ENCODE measurements at places on chromosomes 6 and 20.

DNA sequence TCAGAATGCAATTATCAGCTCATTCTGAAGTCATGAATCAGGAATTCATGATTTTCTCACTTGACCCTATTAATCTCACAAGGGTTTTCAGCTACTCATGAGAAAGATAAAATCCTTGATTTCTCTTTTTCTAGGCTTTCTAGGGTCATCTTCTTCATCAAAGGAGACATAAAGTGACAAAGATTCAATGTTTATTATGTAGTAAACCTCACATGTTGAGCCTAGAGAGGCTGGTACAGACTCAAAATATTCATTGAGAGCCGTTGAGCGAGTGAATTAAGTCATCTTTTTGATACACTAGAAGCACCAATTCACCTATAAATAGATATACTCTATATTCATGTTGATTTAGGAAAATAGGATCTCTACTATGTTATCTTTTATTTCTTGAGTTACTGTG, 104.8 kb upstream of the TRAF3IP2 start:
- DNase-seq, result no peak

GRCh38 chr6:46993846-46994245, 48.3 kb downstream of the ADGRF1 start:
- peak; percentile 74 for DNase-seq

- no peak for DNase-seq
Measured at GRCh38 chr6:149364557-149364956, 35.5 kb upstream of the SUMO4 start.

- DNase-seq, result no peak
Measured at GRCh38 chr6:21159465-21159864, 434.1 kb upstream of the SOX4 start.

DNA sequence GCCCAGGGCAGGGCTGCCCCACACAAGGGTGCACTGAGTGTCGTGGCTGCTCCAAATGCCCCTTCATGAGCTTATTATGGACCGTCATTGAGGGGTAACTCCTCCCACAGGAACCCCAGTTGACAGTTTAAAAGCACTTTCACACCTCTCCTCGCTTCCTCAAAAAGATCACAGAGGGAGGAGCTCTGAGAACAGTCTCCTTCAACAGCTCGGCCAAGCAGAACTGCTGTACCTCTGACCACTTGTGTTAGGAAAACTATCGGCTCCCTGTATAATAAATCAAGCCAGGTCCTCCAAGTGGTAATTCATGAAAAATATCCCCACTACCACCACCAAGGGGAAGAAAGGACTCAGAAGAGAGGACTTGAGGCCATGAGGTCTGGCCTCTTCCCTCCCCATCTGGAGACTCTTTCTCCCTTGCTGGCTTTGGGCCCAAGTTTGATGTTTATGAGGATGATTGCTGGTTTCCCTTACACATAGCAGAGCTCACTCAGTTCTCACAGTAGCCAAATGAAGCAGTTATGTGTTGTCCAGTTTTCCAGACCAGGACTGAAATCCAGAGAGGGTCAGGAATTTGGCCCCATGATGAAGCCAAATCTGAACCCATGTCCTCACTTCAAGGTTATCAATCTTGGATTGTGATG, 8.7 kb downstream of the SNX21 start:
- DNase-seq, result no peak

DNA sequence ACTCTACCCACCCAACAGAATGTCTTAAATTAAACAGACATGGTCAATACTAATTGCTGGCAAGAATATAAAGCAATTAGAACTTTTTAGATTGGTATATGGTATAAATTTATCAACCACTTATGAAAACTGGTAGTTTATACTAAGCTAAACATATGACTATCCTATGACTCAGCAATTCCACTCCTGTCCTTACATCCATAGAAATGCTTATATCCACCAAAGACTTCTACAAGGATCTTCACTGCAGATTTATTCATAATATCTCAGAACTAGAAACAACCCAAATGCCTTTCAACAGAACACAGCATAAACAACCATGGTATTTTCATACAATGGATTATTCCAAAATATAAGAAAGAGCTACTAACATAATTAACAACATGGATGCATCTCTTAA, 4.6 kb downstream of the ZNF184 start:
- no peak for DNase-seq

- no peak for DNase-seq
Measured at GRCh38 chr6:33205191-33206026, 954 bp downstream of the HSD17B8 start.

DNA sequence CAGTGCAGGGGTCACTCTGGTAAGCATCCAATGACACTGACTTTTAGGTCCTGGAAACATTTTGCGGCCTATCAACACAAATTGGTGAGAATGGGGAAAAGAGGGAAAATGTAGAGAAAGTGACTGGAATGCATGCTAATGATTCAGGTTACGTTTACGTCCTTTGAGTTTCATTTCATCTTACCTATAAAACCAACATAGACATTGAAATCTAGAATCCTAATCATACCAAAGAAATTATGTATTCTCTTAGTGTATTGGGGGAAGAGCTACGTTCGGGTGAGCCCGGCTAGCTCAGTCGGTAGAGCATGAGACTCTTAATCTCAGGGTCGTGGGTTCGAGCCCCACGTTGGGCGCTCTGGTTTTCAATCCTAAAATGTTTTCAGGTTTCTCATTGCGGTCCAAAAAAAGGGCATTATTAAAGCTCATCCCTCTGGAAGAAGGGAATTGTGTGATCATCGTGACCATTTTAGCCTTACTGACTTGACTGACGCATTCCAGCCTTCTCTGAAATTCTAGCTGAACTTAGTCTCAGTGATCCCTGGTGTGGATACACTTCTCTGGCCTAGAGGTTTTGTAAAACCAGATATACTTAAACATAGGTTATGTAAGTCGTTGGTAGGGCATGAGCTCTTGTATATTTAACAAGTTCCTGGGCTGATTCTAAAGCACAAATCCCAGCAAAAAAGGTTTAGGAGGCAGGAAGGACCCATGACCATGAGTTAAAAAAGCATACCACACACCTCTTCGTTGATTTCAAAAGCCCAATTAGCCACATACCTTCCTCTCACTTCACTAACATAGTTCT, 18.3 kb downstream of the HMGN4 start:
- DNase-seq, result peak; percentile 91

DNA sequence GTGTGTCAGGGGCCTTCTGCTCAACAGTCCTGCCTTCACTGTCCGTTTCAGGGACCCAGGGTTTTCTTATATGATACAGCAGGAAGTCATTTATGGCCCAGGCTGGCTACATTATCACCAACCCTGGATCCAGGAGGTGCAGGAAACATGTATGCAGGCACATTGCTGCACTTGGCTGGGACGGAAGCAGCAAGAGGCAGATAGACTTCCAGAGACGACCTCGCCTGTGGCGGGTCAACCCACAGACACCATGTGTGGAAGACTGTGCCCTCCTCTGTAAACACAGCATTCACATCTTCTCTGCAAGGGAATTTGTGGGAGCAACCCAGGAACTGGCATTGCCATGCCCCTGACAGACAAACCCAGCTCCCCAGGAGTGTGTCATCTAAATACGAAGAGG, 43.7 kb downstream of the TBC1D7 start:
- no peak for DNase-seq

- DNase-seq, result no peak
Measured at GRCh38 chr6:128888444-128889175, 5.7 kb downstream of the LAMA2 start.

DNA sequence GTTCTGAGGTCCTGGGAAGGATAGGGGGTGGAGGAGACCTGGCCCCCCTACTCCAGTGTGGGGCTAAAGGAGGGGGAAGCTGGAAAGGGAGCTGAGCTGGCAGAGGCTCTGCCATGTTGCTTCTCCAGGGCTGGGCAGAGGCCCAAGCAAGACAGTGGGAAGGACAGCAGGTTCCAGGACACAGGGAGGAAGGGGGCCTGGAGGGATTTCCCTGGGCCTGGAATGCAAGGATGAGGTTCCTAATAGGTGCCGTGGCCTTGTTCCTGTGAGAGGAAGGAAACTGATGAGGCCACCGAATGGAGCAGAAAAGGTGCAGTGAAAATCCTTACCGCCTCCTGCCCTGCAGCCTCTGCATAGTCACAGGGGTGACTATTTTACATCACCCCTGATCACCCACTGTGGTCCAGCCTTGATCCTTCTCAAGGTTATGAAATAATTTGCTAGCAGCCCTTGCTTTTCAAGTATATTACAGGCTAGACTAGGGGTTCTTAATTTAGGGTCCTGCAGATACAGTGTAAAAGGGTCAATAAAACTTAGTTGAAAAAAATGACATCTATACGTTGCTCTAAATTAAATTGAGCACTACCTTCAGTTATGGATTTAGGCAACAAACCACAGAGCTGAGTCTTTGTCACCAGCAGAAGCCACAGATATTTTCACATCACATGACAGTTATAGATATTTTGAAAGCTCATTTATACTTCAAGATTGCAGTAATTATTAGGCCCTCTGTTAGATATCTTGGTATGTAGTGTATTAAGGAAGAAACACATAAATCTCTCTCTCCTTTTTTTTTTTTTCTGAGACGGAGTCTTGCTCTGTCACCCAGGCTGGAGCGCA, 45.7 kb upstream of the RNF24 start:
- DNase-seq, result no peak

DNA sequence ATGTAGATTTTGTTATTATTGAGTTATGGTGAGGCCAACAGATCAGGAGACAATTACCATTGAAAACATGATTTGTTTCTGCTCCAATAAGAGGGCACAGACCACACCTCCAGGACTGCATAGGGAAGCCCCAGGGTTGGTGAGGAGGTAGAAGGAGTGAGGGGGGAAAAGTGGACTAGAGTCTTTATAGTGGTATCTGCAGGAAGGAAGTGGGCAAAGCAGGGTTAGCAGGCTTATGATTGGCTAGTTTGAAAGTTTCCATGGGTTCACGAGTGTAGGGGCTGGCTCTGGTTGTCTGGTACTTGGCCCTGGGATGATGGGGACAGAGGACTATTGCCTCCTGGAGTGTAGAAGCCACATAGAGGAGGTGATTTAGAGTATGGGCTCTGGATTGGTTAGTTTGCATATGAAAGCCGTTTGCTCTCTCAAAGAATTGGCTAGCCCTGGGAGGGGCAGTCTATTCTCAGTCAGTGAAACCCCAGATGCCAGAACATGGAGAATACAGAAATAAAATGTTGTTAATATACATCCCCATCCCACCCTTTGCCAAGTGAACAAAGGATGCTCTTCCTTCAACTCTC, 156.6 kb downstream of the KLHL32 start:
- no peak for DNase-seq

GRCh38 chr6:84526631-84527030, 237.8 kb downstream of the TBX18 start:
- no peak for DNase-seq

GRCh38 chr6:82711105-82711827, 347.6 kb downstream of the TPBG start:
- DNase-seq, result no peak

GRCh38 chr6:658244-658643, 1.3 kb upstream of the HUS1B start:
- peak; percentile 76 for DNase-seq

DNA sequence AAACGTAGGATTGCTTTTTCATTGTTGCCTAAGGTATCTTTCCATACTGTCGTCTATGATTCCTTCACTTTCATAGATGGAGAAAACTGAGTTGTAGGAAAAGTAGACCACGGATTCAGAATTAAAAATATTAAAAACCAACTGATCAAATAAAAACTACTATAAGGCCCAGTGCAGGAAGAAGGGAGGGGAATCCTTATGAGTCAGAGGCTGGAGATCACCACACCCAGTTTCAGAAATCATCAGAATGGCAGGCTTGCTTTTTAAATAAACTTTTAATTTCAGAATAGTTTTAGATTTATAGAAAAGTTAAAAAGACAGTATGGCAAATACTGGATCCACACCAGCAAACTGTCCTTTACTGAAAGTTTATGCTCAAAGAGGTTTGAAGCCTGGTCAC, 32.0 kb upstream of the POPDC3 start:
- no peak for DNase-seq

GRCh38 chr20:46770330-46771194, 61.1 kb downstream of the SLC2A10 start:
- DNase-seq, result no peak

- DNase-seq, result no peak
Measured at GRCh38 chr6:101909366-101909765, 515.9 kb downstream of the GRIK2 start.

GRCh38 chr6:44627091-44627882, 239.8 kb downstream of the CDC5L start:
- no peak for DNase-seq

GRCh38 chr6:85405853-85406198, 44.1 kb upstream of the NT5E start:
- no peak for DNase-seq

DNA sequence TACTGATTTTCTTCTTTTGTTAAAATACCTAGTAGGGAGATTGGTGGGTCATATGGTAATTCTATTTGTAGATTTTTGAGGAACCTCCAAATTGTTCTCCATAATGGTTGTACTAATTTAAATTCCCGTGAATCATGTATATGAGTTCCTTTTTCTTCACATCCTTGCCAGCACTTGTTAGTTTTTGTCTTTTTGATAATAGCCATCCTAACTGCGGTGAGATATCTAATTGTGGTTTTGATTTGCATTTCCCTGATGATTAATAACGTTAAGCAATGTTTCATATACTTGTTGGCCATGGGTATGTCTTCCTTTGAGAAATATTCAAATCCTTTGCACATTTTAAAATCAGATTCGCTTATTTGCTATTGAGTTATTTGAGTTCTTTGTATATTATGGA, 110.9 kb downstream of the JAG1 start:
- no peak for DNase-seq

DNA sequence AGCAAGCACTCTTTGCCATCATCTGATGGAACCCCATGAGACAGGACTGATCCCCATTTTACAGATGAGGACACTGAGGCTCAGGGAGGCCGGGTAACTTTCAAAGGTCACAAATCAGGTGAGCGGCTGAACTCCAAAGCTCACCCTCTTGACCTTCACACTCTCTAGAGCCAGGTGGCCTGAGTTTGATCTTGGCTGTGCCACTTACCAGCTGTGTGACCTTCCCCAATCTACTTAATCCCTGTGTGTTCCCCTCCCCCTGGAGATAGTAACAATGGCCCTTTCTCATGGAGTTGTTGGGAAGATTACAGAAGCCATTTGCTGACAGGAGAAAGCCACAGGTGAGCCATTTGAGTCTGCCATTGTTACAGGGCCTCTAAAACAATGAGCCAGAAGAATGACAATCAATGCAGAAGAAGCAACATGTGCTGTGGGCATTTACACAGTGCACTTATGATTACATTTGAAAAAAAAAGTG, 34.5 kb downstream of the BMP7 start:
- no peak for DNase-seq

DNA sequence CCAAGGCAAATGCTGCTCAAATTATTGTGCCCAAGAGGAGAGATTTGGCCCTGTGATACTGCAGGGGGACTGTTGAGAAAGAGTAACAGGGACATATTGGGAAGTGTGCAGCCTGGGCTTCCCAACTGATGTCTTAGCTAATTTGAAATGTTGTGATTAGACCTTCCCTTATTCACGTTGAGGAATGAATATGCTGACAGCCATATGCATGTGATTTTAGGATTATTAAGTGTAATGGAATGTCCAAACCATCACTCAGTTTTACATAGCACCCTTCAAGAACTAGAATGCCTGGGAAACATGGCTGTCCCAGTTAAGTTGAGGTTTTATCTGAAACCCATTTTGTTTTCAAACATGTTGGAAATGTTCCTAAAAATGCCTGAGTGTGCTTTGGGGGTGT, 81.4 kb downstream of the CARMIL1 start:
- DNase-seq, result no peak

GRCh38 chr20:37596890-37597536, 69.3 kb upstream of the BLCAP start:
- no peak for DNase-seq

- no peak for DNase-seq
Measured at GRCh38 chr6:148671085-148671484, 75.7 kb upstream of the UST start.
